Omental fat pad (tissue), 4 donors: ENCODE measurements at places on chromosomes 7 and 10.

DNA sequence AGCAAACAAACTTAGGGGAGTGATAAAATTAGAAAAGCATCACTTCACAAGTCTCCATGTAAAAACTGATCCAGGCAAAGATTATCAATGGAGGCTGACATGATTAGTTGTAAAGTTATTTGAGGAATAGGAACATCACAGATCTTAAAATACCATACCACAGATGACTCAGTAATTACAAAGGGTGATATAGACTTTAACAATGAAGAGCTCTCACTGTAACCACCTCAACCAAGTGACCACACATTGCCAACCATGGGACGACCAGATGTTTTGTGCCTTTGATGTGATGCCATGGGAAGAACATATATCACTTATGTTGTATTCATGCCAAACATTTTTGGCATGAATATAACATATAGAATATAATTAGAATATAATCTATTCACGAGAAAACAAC, 11.7 kb downstream of the AASS start:
- no peak for DNase-seq

DNA sequence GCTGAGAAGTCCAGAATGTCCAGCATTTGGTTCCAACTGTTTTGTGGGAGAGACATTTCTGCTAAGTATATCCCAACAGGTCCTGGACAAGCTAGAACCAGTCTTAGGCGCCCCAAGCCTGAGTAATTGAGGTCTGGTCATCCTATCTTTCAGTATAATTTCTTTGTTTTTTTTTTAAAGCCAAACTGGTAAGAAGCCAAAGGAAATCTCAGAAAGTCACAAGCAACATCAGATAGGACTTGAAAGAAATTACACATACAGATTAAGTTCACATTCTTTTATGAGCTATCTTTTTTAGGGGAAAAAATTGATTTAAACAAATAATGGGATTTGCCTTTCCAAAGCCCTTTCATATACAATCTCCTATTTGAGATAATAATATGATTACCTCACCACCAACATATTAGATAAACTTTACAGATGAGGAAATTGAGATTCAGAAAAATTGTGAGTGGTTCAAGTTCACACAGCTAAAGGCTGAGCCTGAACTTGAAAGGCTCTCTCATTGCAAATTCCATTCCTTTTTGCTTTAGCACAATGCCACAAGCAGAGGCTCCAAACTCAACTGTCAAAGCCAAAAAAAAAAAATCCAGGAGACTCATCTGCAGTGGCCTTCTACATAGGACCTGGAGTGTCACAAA, 15.0 kb downstream of the PDLIM1 start:
- DNase-seq: no peak

GRCh38 chr10:33262871-33263270, 71.6 kb downstream of the NRP1 start:
- DNase-seq: no peak

- DNase-seq: no peak
Observed at GRCh38 chr7:44650772-44651171, 44.3 kb downstream of the OGDH start.

DNA sequence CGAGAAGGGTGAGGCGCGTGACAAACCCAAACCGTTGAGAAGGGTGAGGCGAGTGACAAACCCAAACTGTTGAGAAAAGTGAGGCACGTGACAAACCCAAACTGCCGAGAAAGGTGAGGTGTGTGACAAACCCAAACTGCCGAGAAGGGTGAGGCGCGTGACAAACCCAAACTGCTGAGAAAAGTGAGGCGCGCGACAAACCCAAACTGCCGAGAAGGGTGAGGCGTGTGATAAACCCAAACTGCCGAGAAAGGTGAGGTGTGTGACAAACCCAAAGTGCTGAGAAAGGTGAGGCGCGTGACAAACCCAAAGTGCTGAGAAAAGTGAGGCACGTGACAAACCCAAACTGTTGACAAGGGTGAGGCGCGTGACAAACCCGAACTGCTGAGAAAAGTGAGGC, 25.0 kb downstream of the ESYT2 start:
- no peak for DNase-seq

DNA sequence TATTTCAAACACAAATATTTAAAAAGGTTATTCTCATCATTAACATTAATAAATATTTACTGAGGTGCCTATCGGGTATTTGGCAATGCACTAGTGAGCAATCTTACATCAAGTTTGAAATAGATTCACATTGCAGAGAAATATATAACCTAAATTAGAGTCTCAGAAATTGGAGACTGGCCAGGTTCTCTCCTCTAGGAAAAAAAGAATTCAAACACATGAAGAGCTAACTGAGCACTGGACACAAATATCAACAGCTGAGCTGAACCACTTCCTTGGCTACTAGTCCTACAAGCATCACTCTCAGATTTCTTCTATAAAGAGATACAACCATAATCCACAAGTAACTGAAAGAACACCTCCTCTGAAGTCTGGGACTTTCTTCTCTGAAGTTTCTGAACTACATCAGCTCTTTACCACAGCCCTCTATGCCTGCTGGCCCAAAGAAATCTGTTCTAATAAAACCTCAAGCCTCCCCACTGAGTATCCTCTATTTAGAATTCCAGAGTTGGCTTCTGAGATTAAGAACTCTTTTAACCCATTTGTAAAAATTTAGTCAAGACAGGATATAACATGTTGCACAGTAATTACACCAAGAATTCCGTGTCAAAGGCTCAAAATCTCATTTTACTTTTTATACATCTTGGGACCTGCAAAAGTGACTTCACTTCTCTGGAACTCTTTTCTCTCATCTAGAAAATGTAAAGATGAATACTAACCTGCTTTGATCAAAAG, 45.2 kb downstream of the MTERF1 start:
- no peak for DNase-seq

DNA sequence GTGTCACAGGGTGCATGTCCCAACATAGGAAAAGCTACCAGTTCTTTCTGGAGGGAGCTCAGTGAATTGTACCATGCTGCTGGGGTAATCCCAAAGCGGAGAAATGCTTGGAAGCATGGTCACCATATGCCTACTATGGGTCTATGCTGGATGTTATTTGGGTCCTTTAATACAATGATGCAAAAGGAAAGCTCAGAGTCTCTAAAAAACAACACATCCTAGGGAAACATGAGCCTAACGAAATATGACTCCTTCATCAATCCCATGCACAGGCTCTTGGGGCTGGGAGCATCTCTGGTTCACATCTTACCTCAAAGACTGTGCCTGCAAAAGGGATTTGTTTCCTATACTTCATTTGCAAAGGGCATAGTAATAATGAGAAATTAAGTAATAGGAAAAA, 65.2 kb downstream of the CUBN start:
- no peak for DNase-seq
